Stimulated activated CD4-positive, alpha-beta T cell treated with anti-CD3 and anti-CD28 coated beads, TNF-alpha, amount 100 ng/mL, for 4 hours (primary cell): ENCODE measurements at places on chromosomes 12 and 14.

- no peak for DNase-seq
These were observed 481 bp downstream of the MAX start for GRCh38 chr14:65101631-65102440.

DNA sequence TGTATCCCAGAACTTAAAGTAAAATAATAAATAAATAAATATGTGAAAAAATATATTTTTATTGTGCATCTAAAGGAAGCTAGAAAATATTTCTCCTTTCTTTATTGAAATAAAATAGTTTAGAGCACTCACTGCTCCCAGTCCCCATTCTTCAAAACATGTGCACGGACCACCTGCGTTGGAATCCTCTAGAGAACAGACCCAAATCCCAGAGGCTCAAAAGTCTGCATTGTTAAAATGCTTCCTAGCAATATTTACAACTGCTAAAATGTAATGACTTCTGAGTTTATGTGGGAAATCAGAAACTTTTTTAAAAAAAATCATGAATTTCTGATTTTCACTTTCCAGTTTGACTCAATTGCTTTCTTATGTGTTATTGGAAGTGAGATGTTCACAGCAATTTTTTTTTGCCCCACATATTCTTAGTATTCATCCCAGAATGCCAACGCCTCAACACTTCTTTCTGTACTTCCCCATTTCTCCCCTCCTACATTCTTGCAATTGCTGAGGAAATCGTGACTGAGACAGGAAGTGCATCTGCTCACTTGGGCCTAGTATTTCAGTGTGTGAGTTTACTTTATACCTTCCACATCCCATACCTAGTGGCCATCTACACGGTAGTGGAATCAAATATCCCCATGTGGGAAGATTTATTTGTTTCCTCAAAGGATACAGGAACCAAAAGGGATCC is 116.0 kb upstream of the FLRT2 start:
- no peak for DNase-seq

DNA sequence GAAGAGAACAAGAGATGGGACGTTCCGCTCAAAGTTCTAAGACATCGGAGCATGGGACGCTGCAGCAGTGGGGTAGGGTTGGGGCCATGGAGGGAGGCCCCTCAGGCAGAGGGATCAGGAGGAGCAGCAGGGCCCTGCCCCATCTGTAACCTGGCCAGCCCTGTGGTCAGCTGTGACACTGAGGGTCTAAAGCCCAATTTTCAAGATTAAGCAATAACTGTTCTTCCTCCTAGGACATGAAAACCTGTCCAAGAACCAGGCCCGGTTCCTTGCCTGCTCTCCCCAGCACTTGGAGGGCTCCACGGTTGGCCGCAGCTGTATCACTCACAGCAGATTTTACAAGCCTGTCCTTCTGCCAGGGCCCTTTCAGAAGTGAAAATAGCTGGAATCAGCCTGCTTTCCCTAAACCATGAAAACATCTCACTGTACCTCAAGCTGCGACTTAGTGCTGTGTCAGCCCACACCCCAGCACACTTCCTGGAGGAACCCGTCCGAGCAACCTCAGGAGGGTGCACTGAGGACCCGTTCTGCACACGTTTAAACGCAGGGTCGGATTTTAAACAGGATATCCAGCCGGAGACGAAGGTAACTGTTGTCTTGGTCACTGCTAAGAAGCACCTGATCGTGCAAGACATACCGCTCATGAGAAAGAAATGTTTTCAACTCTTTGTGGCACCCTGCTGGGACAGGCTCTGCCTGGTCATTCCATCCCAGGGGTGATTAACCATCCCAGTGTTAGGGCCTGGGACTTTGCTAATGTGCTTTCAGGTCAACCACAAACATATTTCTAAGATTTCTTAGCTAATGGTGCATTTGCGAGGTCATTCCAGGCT is 201.9 kb upstream of the DIO3 start:
- no peak for DNase-seq

DNA sequence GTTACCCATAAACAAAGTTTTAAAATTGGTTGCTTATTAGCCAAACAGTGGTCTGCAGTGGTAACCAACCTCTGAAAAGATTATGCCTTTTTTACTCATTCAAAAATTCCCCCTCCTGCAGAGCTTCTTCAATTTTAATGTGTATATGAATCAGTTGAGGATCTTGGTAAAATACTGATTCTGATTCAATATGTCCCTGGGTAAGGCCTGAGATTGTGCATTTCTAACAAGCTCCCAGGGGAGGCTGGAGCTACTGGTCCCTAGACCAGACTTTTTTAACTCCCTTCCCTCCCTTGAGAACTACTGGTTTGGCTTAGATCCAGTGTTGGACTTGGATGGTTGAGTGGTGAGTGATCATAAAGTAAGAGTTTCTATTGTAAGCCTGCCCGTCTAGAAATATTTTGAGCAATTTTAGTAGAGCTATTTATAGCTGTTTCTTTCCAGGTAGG is 90.2 kb downstream of the FUT8 start:
- no peak for DNase-seq

- DNase-seq, result no peak
These were observed 73.8 kb downstream of the SUSD6 start for GRCh38 chr14:69685218-69685616.

- DNase-seq, result no peak
These were observed 1050.0 kb downstream of the GALC start for GRCh38 chr14:86942936-86943335.

DNA sequence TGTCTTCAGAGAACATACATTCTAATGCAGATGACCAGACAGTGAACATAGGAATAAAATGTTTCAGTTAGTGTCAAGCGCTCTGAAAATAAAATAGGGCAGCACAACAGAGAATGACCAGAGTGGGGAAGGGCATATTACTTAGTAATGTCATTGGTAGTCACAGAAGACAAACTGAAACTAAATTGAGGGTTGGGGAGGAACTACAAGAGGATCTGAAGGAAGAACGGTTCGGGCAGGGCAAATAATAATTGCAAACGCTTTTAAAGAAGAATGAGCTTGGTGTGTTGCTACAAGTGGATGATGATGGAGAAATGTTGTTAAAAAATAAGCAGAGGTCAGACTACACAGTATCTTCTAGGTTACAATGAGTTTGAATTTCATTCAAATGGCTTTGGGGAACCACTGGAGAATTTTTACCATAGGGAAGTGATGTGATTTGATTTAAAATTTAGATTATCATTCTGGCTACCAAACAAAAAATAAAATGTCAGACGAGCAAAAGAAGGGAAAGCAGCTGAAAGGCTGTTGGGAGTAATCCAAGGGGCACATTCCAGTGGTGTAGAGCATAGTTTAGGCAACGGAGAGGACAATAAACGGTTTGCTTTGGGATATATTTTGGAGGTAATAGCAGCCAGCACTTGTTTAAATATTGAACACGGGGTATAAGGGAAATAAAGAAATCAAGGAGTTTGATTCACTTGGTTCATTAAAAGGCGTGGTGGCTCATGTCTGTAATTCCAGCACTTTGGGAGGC is 56.3 kb upstream of the SLC6A13 start:
- DNase-seq, result no peak

GRCh38 chr12:120234643-120235368 is 30.7 kb downstream of the PXN start:
- DNase-seq, result no peak

GRCh38 chr12:65853489-65854157 is 29.3 kb downstream of the HMGA2 start:
- DNase-seq, result no peak

GRCh38 chr12:25653487-25654175 is 100.5 kb upstream of the LMNTD1 start:
- DNase-seq, result no peak

DNA sequence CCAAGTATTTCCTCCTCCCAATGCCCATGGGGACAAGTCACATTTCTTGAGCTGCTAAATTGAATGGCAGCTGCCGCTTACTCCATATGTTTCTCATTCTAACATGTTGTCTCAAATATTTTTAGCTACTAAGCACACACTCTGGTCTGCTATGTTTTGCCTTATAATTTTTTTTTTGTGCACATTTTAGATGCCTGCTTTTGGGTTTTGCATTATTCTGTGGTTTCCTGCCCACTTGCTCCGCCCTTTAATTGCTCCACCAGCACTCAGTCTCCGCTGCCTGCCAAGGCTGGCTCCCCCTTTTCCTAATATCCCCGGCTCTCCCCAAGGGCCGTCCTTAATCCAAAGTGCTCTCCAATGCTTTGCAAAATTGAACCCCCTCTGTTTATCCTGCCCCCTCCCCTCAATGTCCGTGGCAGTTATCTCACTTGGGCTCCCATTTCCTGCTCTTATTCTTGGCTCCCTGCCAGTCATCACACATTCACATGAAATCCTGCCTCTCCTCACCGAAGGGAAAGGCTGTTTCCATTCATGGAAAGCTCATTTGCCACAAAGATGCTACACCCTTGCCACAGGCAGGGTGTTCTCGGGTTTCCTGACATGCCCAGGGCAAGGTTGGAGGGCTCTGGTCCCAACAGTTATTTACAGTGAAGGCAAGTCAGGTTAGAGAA is 79.4 kb downstream of the C12orf75 start:
- no peak for DNase-seq

- DNase-seq, result peak; percentile 19
These were observed 43.3 kb downstream of the AEBP2 start for GRCh38 chr12:19482551-19483109.

DNA sequence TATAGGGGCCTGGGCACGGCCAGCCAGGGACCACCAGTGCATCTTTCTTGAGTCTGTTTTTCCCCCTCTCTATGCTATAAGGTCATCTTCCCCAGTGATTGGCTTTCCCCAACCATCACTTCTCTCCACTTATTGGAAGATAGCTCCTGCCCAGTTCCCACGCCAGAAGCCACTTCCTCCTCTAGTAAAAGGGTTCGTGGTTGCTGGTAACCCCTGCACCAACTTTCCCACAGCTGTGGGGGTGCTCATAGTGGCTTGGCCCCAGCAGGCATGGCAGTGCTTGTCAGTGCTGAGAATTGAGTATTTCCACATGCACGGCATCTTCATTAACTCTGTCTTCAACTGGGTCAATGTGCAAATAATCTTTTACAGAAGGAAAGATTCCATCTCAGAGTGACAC is 215.4 kb downstream of the FOXN3 start:
- no peak for DNase-seq

GRCh38 chr12:128079446-128079845 is 187.5 kb upstream of the TMEM132C start:
- no peak for DNase-seq

DNA sequence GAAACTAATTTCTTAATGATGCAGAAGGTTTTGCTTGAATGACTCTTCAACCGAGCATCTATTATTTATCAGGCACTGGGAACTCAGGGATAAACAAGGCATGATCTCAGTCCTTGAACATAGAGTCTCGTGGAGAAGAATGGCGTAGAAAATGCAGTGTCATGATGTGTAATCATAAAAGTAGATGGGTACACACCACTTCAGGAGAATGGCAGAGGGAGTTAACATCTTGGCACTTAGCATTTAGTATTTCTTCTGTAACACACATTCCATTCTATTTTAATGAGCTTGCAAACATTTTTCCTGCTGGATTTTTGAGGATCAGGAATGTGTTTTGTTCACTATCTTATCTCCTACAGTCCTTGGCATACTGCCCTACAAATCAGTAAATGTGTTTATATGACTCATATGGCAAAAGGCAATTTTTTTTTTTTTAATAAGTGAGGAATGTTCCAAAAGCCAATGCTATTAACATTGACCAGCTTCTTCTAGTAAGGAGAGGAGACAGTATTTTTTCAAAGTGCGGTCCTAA is 3.8 kb downstream of the TXNRD1 start:
- no peak for DNase-seq

DNA sequence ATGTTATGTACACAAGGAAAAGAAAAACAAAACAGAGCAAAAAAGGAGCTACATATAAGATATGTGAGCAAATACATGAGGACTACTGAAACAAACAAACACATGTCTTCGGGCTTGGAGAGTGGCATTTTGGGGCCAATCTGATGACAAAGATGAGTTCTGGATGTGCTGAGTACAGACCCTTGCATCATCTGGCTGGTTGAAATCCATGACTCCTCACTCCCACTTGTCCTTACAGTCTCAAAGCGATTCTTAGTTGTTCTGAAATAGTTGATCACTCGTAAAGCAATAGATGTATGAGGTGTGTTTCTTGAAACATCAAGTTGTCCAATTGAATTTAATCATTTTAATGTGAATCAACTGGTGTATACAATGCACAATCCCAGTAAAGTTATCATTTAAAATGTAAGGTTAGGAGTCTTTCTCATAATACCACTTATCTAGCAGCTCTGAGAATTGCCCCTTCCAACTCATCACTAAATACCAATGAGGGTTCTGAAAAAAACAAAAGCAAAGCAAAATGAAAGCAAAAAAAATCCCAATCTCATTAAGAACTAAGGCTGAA is 136.9 kb downstream of the ITPR2 start:
- DNase-seq, result no peak

- DNase-seq, result no peak
These were observed 1.2 kb downstream of the KLHDC2 start for GRCh38 chr14:49769171-49769570.

DNA sequence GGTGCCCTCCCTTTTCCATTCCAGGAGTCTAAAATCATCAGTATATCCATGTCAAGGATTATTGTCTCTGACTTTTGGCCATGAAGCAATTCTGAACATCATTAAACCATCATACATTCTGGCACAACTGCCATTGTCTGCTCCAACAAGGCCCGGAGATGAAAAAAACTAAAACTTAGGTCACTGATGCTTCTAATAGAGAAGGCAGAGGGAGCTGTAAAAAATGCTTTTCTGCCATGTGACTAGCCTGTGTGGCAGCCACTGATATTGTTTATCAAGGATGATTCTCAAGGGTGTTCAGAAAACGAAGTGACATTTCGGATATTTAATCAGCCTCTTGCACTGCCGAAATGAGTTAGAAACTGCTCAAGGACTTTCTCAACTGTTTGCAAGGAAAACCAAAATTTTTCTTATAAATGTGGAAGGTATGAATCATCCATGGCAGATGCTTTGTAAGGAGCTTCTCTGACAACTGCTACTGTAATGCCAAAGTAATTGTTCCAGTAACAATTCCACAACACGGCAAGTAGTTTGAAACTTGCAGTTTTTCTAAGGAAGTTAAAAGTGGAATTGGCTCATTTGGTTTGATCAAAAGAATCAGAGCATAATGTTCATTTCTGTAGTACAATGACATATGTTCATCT is 1076.5 kb upstream of the FLRT2 start:
- no peak for DNase-seq

DNA sequence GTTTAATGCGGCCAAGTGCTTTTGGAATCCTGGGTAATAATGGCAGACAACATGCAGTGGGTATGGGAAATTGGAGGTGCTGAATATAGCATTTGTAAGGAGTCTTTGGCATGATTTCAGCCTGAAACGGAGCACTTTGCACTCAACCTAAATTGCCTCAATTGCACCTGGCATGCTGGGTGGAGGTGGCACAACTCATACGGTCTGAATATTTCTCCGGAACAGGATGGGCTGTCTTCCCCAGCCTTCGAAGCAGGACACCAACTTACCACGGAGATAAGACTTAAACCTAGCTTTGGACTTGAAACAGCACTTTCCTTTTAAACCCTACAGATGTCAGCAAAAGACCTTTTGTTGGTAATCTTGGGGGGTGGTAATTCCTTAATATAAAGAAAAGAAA is 153.7 kb upstream of the SRRM4 start:
- no peak for DNase-seq

DNA sequence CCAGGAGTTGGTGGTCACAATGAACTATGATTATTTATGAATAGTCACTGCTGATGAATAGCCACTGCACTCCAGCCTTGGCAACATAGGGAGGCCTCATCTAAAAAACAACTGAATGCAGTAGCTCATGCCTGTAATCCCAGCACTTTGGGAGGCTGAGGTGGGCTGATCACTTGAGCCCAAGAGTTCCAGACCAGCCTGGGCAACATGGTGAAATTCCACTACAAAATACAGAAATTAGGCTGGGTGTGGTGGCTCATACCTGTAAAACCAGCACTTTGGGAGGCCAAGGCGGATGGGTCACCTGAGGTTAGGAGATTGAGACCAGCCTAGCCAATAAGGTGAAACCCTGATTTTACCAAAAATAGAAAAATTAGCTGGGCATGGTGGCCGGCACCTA is 13.5 kb upstream of the FAM177A1 start:
- DNase-seq, result no peak
